ENCODE measurements at places on chromosomes 16 and 17.

DNA sequence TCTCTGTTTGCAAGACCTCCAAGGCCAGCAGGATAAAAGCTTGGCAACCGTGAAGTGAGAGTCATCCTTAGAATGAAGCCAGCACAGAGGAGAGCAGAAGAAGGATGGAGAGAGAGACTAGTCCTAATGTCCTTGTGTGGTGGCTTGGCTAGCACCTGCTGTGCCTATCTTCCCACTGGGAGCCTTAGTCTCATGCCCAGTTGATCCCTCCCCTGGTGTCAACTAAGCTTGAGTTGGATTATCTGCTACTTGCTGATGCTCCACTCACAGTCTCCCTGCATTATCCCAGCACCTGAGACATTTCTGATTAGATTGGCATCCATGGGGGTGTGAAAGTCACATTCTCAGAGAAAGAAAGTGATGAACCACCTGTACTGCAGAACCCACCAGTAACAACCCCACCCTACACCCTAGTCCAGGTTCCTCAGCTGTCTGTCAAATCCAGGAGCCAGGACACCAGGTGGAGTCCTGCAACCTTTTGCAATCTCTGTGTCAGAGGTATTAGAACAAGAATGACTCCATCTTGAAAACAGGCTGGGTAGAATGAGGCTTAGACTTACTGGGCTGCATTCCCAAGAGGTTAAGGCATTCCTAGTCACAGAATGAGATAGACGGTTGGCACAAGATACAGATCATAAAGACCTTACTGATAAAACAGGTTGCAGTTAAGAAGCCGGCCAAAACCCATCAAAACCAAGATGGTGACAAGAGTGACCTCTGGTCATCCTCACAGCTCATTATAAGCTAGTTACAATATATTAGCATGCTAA lies 460.2 kb upstream of the C16orf82 start:
- no peak for DNase-seq

GRCh38 chr17:73785958-73786743 lies 141.9 kb upstream of the SDK2 start:
- DNase-seq: no peak

DNA sequence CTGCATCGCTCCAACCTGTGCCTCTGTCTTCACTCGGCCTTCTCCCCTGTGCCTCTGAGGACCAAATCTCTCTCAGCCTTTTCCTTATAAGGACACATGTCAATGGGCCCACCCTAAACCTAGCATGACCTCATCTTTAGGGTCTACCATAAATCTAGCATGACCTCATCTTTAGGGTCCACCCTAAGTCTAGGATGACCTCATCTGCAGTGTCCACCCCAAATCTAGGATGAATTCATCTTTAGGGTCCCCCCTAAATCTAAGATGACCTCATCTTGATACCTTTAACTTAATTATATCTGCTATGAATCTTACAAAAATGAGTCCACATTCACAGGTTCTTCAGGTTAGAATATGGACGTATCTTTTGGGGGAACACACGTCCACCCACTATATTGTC lies 131.1 kb upstream of the RPL38 start:
- DNase-seq: no peak

DNA sequence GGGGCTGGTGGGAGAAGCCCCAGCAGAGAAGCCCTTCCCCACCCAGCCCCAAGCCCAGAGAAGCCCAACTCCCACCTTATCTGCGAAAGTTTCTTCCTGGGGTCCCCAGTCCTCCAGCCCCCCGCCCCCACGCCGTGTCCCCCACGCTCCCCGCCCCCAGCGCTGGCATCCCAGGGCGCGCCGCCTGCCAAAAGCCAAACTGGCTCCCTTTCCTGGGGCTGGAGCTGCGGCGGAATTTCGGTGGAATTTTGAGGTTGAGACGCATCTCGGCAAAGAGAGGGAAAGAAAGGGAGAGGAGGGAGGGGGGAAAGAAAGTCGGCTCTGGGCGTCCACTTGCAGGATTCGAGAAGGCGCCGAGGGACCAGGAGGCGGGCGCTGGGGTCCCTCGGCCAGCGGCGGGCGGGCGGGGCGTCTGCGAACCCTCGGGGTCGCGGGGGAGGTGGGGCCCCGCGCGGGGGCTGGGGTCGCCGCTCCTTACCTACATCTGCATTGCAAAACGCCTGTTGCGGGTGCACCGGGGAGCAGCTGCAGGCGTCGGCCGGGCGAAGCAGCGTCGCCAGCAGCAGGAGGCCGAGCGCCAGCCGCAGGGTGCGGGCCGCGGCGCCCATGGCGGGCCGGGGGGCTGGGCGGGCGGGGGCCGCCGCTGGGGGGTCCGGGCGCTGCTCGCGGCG lies 571 bp downstream of the TIMP2 start:
- DNase-seq: no peak

GRCh38 chr17:64448665-64449512 lies at the start of gene MILR1:
Gene MILR1 (plus strand): TSS chr17:64449115. CDS start chr17:64449169, 54 bp downstream.
- DNase-seq: no peak

- no peak for DNase-seq
Observed at GRCh38 chr16:16879567-16880251, 500.8 kb downstream of the NPIPA7 start.

DNA sequence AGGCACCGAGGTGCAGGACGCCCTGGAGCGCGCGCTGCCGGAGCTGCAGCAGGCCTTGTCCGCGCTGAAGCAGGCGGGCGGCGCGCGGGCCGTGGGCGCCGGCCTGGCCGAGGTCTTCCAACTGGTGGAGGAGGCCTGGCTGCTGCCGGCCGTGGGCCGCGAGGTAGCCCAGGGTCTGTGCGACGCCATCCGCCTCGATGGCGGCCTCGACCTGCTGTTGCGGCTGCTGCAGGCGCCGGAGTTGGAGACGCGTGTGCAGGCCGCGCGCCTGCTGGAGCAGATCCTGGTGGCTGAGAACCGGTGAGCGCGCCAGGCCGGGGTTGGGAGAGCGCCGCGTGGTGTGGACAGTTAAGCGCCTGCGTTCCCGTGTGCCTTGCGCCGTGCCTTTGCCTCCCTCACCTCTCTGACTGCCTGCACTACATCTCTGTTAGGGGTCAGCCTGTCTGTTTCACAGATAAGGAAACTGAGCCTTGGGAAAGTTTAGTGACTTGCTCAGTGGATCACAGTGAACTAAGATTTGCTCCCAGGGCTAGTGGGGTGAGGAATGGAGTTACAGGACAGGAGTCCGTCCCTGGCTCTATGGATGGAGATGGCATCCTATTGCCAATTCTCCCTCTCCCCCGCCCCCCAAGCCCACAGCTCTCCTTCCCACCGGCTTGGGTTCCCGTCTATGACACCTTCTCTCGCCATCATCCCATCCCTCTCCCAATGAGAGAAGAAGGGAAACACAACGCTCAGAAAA lies 880 bp downstream of the SARM1 start:
- no peak for DNase-seq

GRCh38 chr17:80252871-80253270 lies 7.8 kb upstream of the RNF213 start:
- DNase-seq: peak; percentile 51

DNA sequence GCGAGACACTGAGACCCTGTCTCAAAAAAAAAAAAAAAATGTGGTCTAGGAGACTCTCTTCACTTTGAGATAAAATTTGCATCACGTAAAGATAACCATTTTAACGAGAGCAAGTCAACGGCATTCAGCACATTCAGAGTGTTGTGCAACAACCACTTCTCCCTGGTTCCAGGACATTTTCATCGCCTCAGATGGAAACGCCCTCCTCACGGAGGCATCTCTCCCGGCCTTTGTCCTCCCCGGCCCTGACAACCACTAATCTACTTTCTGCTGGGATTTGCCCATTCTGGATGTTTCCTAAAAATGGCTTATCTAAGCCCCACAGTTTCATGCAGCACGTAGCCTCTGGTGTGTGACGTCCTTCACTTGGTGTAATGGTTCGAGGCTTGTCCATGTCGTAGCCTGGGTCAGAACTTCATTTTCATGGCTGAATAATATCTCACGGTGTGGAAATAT lies 6.4 kb upstream of the NPRL3 start:
- no peak for DNase-seq

- no peak for DNase-seq
Observed at GRCh38 chr16:76885776-76886537, 305.0 kb upstream of the MON1B start.

- no peak for DNase-seq
Observed at GRCh38 chr16:84049403-84050060, 6.9 kb upstream of the SLC38A8 start.

DNA sequence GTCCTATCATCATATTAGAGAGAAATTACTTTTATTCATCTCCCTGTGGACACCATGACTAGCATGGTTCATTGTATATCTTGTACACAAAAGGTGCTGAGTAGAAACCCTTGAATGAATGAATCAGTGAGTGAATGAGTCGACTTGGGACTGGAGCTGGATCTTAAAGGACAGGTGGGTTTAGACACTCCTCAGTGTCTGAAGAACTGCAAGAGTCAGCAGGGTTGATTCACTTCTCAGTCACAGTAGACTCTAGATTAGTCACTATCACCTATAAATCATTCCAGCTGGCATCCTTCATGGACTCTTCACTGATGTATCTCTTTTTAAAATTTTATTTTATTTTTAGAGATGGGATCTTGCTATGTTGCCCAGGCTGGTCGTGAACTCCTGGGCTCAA lies 30.1 kb upstream of the PMFBP1 start:
- DNase-seq: no peak

DNA sequence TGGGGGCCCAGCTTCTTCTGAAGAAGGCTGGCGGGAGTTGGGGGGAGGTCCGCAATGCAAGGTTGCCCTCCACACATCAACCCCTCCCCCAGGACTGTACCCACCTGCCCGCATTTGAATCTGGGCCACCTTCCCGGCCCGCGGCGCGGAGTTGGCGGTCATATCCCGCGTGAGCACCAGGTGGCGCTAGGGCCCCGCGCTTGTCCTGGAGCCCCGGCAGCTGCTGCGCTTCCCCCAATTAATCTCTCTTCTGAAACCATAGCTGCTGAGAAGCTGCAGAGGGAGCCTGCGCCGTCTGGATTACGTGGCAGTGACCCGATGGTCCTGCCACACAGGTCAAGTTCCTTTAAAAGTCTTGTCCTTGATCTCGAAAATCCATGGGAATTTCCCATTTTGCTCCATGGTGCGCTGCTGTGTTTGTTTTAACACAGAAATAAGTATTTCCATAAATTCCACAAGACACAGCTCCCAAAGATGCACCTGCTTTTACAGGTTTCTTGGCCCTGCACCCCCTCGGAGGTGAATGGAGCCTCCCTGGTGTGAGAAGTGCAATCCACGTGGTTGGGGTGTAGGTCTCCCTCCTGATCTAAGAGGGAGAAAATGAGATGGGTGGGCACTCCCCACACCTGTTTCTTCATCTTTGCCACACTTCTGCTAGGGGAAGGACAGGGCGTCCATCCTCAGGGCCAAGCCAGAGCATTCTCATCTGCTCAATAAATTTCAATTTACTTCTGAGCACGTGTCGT lies 22.1 kb downstream of the COX4I1 start:
- DNase-seq: peak; percentile 66

DNA sequence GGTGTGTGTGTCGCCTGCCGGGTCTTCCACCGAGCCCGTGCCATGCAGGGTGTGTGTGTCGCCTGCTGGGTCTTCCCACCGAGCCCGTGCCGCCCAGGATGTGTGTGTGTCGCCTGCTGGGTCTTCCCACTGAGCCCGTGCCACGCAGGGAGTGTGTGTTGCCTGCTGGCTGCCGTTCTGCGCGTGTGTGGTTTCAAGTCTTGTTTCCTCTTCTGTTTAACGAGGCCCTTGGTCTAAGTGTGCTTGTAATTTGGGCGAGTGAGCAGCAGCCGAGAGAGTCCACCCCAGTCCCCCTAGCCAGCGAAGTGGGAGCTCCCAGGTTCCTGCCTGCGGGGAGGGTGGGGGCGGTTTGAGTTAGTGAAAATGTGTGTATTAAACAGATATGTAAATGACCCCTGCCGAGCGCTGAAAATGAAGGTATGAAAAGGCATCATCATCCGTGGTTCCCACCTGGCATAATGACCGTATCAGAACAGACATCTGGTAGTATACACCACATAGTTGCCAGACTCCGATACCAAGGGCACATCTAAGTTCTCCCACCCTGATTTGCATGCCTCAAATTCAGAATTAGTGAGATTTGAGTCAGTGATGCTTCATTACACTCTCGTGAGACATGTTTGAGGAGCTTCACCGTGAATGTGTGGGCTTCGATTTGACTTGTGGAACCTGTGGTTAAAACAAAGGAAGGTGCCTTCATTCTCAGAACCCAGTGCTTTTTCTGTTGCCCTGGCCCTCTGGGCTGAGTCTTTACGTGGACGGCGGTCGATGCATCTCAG lies 114.5 kb upstream of the CHMP6 start:
- no peak for DNase-seq

DNA sequence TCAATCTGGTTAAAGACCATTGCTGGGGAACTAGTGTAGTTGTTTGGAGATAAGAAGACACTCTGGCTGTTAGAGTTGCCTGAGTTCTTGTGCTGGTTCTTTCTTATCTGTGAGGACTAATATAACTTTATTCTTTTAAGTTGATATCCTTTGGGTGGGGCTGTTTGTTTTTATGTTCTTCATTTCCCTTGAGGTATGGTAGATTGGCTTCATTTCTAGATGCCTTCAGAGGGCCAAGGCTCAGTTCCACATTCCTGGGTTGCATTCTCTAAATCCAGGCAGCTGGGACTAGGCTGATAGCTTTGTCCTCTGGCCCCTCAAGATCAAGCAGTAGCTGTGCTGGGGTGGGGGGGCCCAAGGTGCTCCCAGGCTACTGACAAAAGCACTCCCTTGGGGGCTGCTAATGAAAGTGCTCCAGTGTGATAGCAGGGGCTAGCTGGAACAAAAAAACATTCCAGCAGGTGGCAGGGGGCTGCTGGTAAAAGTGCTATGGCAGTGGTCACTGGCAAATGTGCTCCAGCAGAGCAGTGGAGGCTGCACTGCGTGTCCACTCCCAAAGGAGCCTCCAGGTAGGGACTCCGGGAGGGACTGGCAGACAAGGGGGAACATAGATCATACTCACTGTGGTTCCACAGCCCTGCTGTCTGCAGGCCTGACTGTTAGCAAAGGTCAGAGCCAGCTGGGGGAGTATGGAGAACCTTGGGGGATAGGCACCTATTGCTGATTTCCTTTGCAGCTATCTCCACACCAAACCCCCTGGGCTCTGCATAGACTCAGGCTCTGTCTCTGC lies 45.9 kb upstream of the KCNJ16 start:
- no peak for DNase-seq

- DNase-seq: no peak
Observed at GRCh38 chr17:1024076-1024475, 27.1 kb downstream of the TIMM22 start.

DNA sequence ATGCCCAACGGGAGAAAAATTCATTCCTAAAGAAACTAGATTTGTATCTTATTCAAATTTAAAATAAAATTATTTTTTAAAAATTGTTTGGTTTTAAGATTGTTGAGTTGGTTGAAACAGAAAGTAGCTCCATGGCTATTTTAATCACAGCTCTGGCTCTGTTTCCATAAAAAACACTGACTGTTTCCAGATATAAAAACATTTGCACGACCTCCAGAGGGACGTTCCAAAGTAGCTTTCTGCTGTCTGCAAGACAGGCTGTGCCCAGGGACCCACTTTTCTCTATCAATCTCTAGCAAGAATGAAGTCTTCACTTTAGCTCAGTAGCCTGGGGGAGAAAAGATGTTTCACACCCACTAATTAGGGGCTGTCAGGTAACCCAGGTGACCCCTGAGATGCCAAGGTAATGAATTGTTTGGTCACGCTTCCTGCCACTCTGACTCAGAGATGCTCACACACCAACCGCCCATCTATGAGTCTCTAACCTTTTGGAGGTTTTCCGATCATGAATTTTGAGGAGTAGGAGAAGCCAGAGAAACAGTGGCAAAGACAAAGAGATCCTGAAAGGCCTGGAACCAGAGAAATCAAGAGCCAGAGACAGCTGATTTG lies 220.1 kb upstream of the SOX9 start:
- DNase-seq: no peak

- no peak for DNase-seq
Observed at GRCh38 chr17:5560361-5560988, 23.8 kb downstream of the NLRP1 start.

Measured in D721Med (cell line).